NCI-H1092 treated with DMSO at 0.1 percent for 48 hours (cell line): ENCODE measurements at places on chromosomes 1 and 21.

- peak; percentile 43 for DNase-seq
These were observed 513 bp downstream of the GTF2B start for GRCh38 chr1:88890791-88891317.

GRCh38 chr1:159881622-159882526 lies 18.1 kb downstream of the CFAP45 start:
- peak; percentile 49 for DNase-seq

GRCh38 chr1:98429965-98430443 lies 231.5 kb upstream of the SNX7 start:
- peak; percentile 98 for DNase-seq

DNA sequence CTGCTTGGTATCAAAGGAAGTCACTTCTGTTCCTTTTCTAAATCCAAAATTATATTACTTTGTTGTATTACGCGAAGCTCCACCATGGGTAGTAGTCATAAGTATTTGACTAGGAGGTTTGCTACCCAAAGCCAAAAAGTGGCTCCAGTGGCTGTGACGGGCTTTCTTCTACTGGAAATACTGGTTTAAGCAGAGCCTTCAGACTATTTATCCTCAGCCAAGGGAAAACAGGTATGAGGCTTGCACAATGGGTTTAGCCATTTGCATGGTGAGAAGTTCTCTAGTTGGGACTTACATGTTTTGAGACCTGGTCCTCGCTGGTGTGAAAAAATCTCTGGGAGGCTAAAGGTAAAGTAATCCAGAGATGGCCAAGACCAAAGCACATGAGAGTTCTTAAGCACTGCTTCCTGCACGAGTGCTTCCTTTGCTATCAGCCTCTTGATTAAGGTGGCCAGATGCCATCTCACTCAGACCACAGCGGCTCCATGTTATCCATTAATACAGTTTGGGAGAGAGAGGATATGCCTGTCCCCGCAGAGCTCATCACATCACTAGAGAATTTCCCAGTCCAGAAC lies 121.2 kb downstream of the PIK3R3 start:
- no peak for DNase-seq

- DNase-seq: no peak
These were observed 7.8 kb downstream of the SLC41A1 start for GRCh38 chr1:205805082-205805711.

GRCh38 chr1:41291195-41291594 lies 49.1 kb upstream of the SCMH1 start:
- no peak for DNase-seq
